ENCODE measurements at places on chromosomes 7 and 10.
A peak's percentile ranks its signal among the peaks of the same experiment; 100 is the strongest.

DNA sequence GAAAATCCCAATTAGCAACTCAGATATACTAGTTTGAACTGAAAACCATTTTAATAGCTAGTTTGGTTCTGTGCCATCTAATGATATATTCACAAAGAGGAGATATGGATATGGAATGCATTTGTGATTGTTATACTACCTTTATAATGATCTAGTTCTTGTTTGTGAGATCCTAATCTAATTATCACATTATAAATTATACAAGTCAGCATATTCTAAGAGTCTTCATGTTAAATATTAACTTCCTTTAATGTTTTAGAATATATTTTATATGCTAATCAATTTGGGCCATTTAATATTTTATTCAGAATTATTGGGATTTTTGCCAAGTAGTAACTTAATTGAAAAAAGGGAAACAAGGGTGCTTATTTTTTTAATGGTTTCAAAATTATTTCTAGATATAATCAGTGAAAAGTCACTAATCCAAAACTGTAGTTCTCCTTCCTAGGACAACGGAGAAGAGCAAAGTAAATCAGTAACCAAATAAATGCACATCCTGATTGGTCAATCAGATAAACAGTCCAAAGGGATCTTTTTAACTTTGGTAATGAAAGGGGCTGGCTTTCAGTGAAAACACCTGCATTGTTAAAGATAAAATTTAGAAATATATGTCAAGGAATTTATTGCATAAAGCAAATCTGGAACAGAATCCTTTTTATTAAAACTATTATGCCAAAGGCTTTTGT is 173.9 kb upstream of the MEOX2 start:
- no peak for DNase-seq

DNA sequence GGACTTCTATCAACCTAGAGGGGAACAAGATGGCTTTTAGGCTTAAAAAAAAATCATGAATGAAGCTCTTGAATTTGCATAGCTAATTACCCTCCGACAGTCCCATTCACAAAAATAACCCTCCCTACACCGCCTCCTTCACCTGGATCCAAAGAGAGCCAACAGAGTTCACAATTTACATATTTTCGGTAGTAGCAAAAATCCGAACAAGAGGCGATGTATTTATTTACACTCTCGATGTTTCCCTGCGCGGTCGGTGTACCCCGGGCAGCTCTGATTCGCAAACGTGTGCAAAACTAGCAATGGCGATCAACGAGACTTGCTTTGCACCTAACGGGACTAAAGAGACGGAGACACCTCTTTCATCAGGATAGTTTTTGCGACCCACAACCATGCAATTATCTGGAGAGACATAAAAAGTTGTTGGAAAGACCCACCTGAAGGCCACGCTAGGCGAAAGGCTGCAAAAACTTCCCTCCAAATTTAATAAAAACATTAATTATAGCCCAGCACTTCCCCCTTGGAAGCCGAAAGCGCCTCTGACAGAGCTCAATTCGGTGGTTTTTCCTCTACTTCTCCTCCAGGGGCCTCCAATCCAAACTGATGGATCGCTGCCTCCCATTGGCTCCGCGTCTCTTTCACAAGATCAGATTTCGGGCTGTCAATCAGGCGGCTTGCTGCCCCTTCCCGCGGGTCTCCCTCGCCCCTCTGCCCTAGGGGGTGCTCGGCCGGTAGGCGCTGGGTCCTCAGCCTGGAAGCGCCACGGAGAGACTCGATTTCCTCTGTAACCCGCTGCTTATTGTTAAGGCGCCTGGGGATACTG is at the start of gene ETV1:
ETV1 (minus strand) TSS at position 541 of the 823 bp plus-strand sequence. CDS start 614 bp downstream, outside the sequence.
- DNase-seq = no peak

- no peak for DNase-seq
Measured at GRCh38 chr10:62306663-62307062, 38.0 kb upstream of the RTKN2 start.

DNA sequence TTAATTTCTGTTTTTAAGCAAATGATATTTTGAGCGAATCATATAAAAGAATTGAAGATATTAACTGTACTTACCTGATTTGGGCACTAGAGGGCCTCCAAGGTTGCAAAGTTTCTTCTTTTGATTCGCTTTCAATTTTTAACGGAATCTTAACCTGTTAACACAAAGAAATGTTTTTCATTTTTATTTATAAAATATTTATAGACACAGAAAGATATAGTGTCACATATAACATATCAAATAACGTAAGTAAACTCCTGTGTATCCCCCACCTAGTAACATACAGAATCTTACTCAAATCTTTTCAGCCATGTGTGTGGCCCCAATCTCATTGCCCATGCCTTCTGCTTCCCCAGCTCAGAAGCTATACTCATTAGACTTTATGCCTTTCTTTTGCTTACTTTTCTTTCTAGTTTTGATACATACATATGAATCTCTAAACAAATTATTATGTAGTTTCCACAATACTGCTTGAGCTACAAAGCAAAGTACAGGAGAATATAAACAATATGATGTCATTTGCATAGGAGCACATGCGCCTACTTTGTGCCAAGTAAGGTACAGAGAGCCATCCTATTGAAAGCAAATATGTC is 49.5 kb upstream of the ZPBP start:
- no peak for DNase-seq

GRCh38 chr10:130435961-130436360 is 299.8 kb downstream of the GLRX3 start:
- no peak for DNase-seq

GRCh38 chr10:107126512-107127065 is 37.9 kb downstream of the SORCS1 start:
- DNase-seq = no peak

- DNase-seq = no peak
Measured at GRCh38 chr7:956031-956430, 1.6 kb upstream of the ADAP1 start.

DNA sequence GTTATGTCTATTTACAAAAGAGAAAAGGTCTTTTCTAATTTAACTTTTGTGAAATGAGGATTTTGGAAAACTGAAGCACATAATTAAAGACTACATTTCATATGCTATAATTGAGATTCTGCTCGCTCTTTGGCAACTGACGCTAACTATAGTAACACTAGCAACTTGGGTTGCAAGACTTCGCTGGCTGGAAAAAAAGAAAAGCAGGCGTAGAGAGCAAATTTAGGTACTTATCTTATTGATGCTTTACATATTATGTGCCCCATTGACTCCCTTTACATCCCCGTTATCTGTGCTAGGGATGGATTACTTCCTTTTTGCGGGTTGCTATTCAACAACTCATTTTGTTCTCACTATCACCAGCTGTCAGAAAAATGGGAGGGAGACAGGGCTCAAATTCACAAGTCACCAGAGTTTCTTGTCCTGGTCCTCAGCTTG is 10.5 kb downstream of the SEMA3C start:
- no peak for DNase-seq

GRCh38 chr10:19169041-19169440 is 120.4 kb downstream of the MALRD1 start:
- DNase-seq = no peak

GRCh38 chr7:125511310-125511709 is 581.7 kb upstream of the POT1 start:
- no peak for DNase-seq

- DNase-seq = peak; percentile 25
Measured at GRCh38 chr7:150451097-150451793, 815 bp downstream of the GIMAP8 start.

DNA sequence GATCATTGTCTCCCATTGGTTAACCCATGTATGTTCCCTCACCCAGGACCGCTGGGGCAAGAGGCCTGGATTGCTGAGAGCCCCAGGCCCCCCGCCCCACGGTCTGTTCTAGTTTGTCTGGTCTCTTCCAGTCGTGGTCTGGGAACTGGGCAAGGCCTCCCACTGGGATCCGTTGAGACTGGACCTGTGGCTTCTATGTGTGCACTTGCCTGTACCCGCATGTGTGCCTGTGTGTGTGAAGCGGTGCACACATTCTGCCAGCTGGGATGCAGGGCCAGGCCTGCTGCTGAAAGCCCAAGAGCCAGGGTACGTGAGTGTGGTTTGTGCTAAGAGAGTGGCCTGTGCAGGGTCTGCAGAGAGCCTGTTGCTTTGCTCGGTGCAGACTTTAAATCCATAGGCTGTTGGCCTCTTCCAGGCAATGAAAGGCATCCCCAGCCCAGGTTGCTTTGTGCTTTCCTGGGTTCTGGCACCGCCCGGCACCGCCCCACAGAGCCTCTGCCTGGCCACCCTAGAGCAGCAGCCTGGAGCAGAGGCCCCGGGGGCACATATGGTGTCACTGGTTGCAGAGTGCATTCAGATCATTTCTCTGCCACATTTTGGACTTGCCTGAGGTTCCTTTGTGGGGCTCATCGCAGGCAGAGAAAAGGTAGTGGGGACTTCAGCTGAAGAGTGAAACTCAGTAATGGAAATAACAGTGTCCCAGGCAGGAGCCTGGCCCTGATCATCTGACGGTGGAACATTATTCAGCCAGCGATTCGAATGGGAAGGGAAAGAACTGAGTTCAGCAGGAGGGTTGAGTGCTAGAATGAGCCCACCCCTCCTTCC is 215.5 kb downstream of the GLRX3 start:
- DNase-seq = no peak

GRCh38 chr10:18377898-18378297 is 237.7 kb downstream of the CACNB2 start:
- no peak for DNase-seq

DNA sequence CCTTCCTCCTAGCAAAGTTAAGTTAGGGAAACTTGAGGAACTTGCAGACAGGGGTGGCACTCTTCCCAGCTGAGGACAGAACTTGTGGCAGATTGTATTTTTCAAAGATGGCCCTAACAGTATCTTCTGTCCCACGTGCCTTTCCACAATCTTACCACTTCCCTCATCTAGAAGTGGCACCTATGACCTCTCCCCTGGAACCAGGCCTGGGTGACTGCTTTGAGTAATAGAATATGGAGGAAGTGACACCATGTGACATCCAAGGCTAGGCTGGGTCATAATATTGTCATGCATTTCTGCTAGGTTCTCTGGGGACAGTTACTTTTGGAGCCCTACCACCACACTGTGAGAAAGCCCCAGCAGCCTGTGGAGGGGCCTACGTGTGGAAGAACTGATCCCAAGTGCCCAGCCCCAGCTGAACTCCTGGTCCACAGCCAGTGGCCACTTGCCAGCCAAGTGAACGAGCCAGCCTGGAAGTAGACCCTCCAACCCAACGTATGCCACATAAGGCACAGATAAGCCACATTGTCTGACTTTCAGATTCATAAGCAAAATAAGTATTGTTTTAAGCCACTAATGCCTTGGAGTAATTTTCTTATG is 193.7 kb downstream of the PTPN20 start:
- no peak for DNase-seq

- no peak for DNase-seq
Measured at GRCh38 chr7:77855371-77856083, 57.0 kb downstream of the PHTF2 start.

DNA sequence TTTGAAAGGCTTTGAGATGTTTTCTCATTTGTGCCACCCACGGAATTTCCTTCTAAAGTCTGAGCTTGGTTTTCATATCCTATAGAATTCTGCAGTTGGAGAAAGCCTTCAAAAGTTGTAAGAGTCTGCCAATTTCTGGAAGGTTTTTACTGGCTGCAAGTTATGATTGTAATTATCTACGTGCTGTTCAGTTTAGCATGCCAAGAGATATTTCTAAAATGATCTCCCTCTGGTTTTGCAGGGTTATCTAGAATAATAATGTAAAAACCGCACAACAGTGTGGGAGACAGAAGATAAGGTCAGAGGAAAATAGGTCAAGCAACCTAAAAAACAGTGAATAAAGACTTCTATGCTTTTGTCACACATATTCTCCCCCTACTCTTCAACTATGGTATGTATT is 69.3 kb downstream of the MTERF1 start:
- no peak for DNase-seq

DNA sequence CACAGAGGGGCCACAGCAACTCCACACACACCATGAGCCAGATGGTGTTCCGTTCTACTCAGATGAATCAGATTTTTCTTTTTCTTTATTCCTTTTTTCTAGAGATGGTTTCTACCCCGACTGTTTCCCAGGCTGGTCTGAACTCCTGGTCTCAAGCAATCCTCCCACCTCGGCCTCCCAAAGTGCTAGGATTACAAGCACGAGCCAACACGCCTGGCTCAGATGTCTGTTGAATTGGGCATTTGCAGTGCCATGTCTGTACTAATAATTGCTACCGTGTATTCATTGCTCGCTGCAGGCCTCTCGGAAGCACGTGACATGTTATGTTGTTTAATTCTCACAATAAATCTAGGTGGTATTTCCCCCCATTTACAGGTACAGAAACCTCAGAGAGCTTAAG is 67.2 kb downstream of the RABGEF1 start:
- DNase-seq = no peak

DNA sequence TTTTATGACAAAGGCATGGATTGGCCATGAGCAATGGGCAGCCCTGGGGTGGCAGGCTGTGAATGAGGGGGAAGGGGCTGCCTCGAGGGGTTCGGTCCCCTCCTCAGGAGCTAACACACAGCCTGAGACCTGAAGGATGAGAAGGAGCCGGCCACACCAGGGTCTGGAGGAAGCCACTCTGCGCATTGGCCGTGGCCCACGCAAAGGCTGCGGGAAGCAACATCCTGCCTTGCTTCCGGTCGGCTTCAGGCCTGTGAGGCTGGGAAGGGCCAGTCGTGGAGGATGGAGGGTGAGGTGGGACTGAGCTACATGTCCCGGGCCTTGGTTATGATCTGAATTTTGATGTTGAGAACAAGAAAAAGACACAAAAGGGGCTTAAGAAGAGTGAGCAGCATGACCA is 49.4 kb downstream of the RGS10 start:
- DNase-seq = no peak

GRCh38 chr7:24038993-24039392 is 245.0 kb upstream of the NPY start:
- DNase-seq = no peak

DNA sequence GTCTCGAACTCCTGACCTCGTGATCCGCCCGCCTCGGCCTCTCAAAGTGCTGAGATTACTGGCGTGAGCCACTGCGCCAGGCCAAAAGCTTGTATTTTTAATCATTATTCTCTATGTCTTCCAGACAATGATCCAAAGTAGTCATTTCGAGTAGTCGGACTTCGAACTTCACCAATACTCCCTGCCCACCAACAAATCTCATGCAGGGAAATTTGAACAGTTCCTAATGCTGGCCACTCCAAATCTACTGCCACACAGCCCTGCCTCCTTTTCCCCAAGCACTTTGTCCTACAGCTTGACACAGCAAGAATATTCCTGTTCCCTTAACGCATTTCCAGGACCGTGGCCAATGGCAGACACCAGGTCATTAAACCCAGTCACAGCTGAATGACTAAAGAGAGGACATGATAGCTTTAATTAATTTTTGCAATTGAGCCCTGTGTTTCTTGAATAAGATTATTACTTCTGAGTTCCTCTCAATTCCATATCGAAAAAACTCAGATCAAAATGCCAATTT is 142.3 kb upstream of the NRP1 start:
- no peak for DNase-seq
